Renal cortex interstitium (tissue), 15 donors: ENCODE measurements at places on chromosomes 7 and 10.

- no peak for DNase-seq
These were observed 32.9 kb upstream of the ZC3HAV1L start for GRCh38 chr7:139068544-139069399.

DNA sequence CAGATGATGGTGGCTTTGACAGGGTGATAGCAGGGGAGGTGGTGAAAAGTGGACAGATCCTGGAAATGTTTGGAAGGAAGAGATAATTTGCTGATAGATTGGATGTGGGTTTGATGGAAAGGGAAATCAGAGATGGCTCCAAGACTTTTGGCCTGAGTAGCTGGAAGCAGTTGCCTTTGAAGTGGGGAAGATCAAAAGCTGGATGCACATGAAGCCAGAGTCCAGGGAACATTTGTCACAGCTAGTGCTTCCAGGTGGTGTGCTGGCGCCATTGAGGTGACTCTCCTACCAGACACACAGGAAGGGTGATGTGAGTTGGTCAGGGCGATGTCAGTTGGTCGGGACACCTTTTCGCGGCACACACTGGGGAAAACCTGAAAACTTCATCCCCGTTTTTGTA lies 15.9 kb downstream of the DYNC1I1 start:
- DNase-seq = no peak

DNA sequence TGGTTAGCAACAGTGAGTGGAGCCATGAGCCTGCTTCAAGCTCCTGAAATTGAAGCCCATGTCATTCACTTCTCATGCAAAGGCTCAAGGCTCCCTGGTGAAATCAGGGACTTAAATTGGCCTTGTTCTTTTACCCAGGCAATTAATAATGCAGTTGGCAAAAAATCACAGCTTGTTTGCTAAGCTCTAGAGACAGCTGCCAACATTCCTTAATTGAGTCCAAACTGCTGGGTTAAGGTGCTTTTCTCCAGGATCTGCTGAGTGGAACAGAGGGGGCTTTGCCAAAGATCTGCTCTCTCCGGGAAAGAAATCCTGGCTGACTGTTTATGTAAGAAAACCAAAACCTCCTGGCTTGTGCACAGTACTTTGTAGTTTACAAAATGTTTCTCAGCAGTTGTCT lies 257.6 kb upstream of the GHITM start:
- DNase-seq = no peak

DNA sequence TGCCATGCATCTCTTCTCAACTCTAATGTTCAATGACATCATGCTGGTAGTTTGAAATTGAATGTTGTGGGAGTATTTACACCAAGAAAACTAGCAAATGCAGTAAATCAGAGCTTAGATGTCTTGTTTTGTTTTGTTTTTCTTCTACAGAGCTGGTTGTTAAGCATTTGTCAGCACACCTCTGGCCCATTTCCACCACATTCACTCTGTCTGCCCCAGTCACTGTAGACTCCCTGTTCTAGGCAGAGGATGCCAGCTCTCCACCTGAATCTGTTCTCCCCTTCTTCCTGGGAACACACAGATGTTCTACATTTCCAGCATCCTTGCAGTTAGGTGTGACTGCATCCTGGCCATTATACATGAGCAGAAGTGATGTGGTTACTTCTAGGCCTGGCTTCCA lies 4.1 kb upstream of the ARHGAP22 start:
- DNase-seq = no peak

DNA sequence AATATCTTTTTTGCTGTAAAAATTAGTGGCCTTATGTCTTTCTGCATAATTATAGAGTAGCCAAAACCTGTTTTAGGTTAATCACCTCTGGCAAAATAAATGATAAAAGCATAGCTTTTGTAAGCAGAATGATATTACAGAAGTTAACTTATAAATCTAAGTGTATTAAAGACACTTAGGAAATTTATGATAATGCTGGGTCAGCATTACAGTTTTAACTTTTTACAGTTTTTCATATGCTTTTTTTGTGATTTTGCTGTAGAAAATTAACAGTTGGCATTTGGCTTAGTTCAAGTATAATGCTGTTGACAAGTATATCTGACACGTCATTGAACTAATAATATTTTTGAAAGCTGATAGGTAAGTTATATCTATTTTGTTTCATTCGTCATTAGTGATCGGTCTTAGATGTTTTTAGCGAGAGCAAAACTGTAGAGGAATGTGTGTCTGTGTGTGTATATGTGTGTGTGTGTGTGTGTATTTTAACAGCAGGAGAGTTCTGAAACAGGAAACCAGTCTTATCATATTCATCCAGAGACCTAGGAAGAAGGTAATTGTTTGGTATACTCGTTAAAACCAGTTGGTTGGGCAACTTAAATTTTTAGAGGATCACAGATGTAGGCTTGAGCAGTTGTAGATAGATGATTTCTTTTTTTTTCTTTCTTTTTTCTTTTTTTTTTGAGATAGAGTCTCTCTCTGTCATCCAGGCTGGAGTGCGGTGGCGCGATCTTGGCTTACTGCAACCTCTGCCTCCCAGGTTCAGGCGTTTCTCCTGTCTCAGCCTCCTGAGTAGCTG lies 15.4 kb downstream of the PTEN start:
- DNase-seq = no peak

DNA sequence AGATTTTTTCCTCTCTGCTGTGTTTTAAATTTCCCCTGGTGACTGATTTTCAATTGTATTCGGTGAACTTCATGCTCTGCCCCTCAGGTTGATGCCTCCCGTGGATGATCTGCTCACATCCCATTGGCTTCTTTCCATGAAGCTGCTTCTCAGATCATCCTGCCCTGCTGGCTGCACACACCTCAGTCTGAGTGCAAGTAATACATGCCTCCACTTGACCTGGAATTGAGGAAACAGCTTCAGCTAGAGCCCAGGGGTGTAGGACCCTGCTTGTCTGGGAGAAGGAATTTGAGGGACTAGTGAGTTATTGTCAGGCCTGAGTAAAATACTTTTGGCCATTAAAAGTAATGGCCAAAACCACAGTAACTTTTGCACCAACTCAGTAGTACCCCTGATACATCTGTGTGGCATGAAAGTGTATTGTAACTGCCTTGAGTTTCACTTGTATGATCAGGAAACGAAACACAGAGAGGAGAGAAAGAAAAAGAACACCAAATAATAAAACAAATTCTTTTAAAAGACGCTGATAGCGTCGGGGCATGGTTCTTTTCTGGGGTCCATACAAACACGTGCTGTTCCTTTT lies 49.4 kb downstream of the SPAM1 start:
- DNase-seq = no peak

DNA sequence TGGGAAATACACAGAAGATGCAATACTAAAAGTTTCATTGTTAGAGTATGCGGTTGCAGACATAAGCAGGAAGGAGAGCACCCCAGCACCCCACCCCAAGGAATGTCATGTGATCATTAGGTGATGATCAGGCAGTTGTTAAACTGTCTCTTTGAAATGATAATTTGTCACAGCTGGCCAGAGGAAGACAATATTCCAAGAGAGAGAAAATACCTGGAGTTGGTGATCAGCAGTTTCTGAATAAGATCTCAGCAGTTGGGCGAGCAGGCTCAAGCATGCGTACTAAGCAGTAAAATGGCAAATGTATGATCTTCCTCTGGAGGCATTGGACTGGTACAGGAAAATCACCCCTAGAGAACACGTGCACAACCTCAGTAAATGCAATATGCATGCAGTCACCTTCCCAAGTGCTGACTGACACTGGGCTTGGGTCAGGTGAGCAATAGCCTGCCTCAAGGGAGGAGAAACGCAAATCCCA lies 250.1 kb upstream of the MBL2 start:
- no peak for DNase-seq

DNA sequence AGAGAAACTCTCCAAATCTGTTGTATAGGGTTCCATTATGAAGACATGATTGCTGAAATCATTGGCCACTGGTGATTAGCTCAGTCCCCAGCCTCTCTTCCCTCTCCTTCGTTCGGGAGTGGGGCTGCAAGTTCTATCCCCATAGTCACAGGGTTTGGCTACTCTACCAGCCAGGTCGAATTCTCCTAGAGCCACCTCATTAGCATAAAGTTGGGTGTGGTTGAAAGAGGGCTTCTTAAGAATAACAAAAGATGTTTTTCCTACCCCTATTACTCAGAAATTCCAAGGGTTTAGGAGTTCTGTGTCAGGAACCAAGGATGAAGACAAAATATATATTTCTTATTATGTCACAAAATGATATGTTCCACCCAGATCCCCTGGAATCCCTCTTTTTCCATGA lies 166.2 kb upstream of the YAE1 start:
- no peak for DNase-seq

GRCh38 chr7:50962281-50962883 lies 179.7 kb upstream of the GRB10 start:
- DNase-seq = no peak

- DNase-seq = no peak
These were observed 962 bp upstream of the SLC26A4 start for GRCh38 chr7:107659666-107660065.

GRCh38 chr10:101063050-101063525 lies 1.3 kb downstream of the KAZALD1 start:
- DNase-seq = no peak

GRCh38 chr7:68722044-68722443 lies 876.2 kb upstream of the AUTS2 start:
- no peak for DNase-seq

DNA sequence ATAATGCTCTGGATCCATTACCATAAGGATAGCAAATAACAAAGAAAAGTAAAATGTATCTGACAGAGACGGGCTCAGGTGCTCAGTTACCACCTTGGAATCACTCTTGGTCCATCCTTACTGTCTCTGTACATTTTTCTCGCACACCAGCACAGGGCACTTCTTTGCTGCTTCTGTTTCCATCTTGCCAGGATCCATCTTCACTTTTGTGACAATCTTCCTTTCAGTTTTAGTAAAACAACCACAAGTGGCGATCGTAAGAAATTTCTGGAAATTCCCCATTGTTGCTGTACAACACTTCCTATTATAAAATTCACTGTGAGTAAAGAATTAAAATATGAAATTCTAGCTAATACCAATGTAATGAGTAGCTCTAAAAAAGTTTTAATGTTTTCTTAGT lies 695.5 kb downstream of the GRM8 start:
- no peak for DNase-seq

GRCh38 chr7:107668296-107668695 lies 7.7 kb downstream of the SLC26A4 start:
- DNase-seq = no peak

- DNase-seq = no peak
These were observed 146.8 kb downstream of the SPAG6 start for GRCh38 chr10:22491931-22492615.

- DNase-seq = no peak
These were observed 121.7 kb downstream of the DOCK4 start for GRCh38 chr7:112084520-112084971.

DNA sequence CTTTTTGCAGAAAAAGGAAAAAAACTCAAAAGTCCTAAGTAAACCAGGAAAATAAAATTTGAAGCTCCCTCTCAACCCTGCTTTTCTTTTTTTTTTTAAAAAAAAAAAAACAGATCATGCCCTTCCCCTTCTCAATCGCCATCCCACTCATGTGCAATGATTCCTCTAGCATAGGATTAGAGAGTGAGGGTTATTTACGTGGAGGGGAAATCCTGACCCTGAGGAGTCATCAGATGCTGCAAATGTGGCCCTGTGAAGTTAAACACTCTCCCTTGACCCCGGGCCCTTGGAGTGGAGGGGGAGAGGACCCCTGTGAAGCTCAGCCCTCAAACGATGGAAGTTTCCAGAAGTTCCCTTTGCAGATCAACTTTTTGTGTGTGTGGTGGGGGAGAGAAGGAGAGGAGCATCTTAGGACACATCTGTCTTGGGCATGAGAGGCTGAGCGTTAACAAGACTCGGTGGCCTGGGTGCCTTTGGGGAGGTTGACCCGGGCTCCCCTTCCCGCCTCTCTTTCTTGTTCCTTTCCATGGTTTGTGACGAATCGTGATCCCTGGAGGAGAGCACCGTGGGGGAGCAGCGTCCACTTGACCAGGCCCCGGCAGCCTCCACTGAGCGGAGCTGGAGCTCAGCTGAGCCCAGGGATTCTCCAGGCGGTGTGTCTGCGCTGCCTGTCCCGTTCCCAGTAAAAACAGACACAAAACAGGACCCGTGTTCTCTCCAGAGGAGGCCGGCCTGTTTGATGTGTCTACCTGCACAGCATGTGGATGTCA lies 1.5 kb upstream of the SHH start:
- no peak for DNase-seq

DNA sequence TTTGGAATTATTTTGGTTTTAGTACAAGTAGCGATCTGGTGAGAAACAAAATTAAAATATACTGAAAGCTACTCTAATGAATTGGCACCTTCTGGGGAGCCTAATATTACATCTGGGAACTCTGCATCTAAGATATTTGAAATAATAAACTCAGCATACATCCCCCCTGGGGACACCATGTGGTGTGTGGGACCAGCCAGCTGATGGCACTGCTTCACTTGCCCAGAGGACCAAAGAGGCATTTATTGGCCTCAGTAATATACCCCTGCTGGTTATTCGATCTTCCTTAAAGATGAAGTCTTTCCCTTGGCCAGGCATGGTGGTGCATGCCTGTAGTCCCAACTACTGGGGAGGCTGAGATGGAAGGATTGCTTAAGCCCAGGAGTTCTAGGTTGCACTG lies 195.1 kb upstream of the AUTS2 start:
- no peak for DNase-seq

DNA sequence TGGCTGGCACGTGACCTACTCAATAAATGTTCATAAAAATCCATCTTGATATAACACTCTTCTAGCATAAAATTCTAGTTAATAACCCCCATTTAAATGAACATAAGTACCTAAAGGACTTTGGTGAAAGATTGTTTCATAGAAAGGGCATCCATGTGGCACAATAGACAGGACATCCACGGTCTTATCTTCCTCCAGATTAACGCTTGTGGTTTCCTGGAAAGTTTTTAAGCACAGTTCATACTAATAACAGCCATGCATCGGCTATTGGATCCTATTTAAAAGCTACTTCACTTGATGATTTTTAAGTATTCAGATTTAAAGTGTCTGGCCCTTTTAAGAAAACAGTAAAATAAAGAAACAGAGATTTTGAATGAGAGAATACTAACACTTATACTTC lies 288.3 kb downstream of the AHR start:
- DNase-seq = no peak

- no peak for DNase-seq
These were observed 66.6 kb downstream of the AGMO start for GRCh38 chr7:15495170-15495569.
